ENCODE measurements at places on chromosomes 6 and 20.

GRCh38 chr6:20166210-20166609, 46.1 kb downstream of the MBOAT1 start:
- DNase-seq, result no peak

- no peak for DNase-seq
Measured at GRCh38 chr6:137967689-137968454, 100.8 kb downstream of the TNFAIP3 start.

GRCh38 chr20:34579191-34579978, 20.9 kb downstream of the MAP1LC3A start:
- DNase-seq, result no peak

- DNase-seq, result no peak
Measured at GRCh38 chr6:42790549-42791181, 8.8 kb downstream of the BICRAL start.

GRCh38 chr6:21824431-21825177, 231.1 kb downstream of the SOX4 start:
- DNase-seq, result no peak

GRCh38 chr6:122429323-122429722, 29.9 kb downstream of the HSF2 start:
- DNase-seq, result no peak

- DNase-seq, result no peak
Measured at GRCh38 chr6:26031151-26031594, 56.1 kb upstream of the HFE start.

GRCh38 chr20:2335096-2335870, 39.5 kb downstream of the TGM3 start:
- no peak for DNase-seq

DNA sequence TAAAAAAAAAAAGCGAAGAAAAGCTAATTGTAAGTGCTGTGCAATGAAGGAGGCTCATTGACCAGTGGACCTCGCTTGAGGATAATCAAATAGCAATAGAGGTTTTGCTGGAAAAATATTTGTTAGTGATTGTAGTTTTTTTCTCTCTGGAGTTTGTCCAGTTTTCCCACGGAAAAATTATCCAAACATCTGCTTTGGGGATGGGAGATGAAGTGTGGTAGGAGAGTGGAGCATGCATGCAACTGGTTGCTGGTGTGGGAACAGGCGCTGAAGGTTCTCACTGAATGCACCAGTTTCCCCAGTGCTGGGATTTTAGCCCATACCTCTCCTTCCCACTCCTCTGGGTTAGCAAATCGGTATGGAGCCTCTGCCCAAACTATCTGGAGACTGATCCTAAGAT, 281.7 kb upstream of the TAB2 start:
- no peak for DNase-seq

DNA sequence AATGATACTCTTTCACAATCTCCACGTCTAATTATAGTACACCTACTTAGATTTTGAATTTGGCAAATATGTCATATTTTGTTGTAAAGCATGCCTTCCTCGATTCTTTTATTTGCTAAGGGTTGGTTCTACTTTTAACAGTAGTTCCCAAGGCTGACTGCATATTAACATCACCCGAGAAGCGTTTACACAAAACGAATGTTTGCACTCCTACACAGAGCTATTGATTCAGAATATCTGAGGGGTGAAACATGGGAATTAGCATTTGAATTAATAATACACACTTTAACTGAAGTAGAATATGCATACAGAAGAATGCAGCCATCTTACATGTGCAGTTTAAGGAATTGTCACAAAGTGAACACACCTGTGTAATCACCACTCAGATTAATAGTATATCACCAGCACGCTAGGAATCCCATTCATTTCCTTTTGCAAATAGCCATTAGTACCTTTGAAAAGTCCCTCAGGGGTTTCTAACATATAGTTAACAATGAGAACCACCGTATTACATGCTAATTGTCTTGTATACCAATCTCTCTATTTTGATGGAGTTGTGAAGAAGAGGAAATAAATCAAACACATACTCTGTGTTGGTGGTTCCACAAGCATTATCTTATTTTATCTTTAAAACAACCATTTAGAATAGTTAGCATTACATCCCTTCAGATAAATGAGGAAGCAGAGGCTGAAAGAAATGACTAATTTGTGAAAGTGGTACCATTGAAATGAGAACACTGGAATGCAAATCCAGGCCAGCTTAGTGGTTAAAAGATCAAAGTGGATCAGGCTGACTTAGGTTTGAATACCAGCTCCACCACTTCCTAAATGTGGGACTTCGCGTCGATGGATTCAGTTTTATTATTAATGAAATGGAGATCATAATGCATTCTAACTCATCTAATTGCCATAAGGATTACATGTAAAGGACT, 317.6 kb downstream of the HDGFL1 start:
- no peak for DNase-seq

DNA sequence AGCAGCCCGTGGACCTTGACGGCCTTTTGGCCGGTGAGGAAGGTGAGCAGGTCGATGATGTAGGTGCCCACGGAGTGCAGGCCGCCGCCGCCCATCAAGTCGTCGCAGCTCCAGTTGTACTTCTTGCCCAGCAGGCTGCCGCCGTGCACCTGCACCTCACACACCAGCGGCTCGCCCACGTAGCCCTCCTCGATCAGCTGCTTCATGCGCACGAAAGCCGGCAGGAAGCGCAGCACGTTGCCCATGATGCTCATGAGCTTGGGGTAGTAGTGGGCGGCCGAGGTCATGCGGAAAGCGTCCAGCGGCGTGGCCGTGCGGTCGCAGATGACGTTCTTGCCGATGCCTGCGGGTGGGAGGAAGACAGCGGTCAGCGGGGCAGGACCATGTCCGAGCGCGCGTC, 37.0 kb upstream of the TBC1D7 start:
- no peak for DNase-seq

GRCh38 chr6:142318714-142319113, 16.9 kb downstream of the ADGRG6 start:
- no peak for DNase-seq

GRCh38 chr6:52532457-52532856, 44.4 kb downstream of the TRAM2 start:
- DNase-seq, result no peak

DNA sequence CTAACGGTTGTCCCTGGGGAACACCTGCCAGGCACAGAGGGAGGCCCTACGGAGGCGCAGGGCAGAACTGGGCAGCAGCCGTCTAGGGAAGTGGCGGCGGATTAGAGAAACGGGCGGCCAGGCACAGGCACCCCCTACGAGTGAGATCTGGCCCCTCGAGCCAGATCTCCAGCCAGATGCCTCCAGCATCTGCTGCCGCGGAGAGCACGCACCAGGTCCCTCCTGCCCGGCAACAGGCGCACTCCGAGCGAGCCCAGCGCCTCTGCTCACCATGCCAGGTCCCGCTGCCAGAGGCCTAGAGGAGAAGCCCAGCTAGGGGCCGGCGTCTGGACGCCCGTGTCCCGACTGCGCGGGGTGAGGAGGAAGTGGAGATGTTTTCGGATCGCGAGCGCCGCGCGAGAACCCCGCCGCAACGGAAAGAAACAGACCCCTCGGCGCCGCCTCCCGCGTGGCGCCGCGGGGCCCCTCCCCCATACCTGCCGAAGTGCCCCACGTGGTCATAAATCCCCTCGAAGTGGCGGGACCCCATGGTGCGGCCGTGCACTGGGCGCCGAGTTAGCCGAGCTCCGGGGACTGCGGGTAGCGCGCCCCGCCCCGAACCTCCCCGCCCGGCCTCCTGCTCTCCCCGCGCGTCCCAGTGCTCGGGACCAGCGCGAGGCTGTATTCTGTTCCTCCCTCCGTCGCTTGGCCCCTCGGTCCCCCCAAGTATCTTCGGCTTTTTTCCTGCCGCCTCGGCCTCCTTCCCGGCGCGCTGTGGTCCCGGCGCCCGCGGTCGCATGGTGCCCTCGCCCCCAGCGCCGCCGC, at the start of gene SLC22A16:
Gene SLC22A16 (minus strand): TSS at position 568 of the 804 bp plus-strand sequence. CDS start 39 bp downstream, at position 529.
- DNase-seq, result no peak

DNA sequence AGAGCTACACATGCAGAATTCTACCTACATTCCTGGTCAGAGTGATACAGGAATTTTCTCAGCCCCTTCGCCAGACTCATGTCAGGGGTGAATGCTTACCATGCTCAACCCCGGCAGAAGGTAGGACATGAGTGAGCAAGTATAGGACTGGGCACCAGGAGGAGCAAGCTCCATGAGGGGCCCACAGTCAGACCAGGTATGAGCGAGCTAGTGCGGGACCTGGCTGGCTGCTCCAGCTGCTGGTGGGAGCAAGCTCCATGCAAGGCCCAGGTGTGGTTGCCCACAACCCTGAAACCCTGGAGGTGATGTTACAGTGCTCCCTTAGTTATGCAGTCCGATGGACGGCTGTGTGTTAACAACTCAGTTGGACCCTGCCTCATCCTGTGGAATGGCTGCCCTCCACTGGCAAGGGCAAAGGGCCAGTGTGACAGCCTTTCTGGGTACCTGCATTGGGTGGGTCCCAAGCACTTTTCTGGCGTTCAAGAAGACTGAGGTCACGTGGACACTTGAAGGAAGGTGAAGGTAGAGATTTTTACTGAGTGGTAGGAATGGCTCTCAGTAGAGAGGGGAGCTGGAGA, 503.5 kb upstream of the CITED2 start:
- DNase-seq, result no peak

GRCh38 chr20:45037050-45037449, 63.9 kb downstream of the KCNS1 start:
- no peak for DNase-seq

DNA sequence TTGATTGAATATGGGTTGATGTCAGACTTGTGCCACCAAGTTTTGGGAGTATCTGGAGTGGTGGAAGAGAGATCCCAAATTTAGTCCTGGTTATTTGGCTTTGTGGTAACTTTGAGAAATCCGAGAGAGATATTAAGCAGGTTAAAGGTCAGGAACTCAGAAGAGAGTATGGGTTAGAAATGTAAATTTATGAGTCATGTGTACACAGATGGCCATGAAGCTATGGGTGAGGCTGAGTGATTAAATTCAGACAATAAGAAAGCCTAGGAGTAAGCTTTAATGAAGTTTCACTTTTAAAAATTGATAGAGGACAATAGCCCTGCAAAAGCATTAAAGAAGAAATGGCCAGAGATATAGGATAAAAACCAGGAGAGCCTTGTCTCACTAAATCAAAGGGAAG, 14.3 kb downstream of the RIMS1 start:
- no peak for DNase-seq

DNA sequence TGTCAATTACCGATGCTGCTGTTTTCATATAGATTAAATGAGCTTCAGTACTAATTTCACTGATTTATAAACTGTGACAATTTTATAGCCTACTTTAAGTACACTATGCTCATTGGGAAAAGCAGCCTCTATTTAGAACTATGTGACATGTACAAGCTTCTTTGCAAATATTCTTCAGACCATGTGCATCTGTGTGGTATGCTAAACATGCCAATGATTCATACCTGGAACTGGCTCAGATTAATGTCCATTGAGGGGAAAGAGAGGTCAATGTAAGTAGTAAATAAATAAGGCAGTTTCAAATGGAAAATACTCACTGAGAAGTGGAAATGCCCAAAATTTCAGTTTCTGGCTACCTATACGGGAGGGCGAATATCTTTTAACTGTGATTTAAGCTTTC, 777.7 kb downstream of the C6orf118 start:
- no peak for DNase-seq

DNA sequence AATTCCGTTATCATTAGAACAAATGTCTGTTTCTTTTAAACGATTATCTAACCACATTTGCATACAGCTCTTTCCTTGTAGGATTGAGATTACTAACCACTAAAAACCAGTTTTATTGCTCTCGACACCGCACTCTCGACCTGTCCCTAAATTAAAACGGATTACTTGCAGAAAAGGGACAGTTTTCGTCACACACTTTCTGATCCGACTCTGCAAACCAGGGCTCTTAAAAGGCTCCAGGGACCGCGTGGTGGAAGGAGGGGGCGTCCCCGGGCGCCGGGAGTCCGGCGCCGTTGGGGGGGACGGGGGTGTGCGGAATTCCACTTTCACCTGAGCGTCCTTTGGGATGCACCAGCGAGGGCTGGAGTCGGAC, 731 bp downstream of the MAK start:
- no peak for DNase-seq

DNA sequence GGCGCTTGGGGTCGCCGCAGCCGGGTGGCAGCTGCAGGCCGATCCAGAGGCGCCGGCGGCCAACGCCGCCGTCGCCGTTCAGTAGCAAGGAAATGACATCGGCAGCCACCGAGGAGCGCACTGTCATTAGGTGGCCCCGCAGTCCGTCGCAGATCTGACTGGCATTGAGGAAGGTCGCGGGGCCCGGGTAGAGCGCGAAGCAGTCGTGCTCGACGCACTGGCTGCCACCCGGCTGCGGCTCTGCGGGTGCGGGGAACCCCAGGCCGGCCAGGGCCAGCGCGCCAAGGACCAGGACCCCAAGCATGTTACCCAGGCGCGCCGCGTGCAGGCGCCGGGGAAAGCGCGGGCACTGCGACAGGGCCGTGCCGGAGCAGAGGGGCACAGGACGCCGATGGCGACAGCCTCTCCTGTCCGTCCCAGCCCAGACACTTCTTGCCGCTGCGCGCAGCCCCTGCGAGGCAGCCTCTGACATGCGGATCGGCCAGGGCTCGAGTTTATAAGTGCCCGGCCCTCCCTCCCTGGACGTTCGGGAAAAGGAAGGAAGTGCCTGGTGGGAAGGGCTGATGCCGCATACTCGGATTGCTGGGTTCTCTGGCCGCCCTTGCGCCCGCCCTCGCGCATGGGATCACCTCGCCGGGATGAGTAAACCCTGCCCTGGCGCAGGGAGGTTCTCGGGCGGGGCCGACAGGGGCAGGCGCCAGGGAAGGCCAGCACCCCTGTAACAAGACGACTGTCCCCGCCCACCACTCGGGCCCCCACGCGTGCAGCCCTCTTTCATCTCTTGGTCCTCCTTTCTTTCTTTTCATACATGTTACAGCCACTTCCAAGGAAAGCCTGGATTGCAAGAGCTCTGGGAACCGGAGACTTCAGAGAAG, at the start of gene THBD:
Gene THBD (minus strand): TSS at position 472 of the 875 bp plus-strand sequence. CDS start 168 bp downstream, at position 304.
- no peak for DNase-seq

GRCh38 chr20:39799366-39799965, 837.3 kb downstream of the DHX35 start:
- no peak for DNase-seq

DNA sequence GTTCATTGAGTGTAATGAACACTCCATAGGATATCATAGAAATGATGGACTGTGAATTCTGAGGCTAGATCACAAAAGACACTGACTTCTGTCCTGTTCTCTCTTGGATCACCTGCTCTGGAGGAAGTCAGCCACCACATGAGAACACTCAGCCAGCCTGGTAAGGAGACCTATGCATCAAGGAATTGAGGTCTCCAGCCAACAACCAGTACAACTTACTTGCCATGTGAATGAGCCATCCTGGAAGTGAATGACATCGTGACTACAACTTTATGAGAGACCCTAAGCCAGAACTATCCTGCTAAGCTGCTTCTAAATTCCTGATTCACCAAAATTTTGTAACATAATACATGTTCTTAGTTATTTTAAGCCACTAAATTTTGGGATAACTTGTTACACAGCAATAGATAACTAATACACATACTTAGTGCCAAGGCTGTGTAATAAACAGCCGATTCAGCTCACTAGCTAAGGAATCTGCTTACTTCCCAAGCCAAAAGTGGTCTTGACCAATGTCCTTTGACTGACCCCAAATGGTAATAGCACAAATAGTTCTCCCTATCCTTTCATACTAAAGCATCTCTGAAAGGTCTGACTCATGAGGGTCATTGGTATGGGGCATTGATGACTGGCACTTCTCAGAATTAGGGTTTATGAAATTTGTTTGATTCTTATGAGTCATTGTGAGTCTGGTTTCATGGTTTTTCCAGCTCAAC, 6.9 kb upstream of the CTNNBL1 start:
- no peak for DNase-seq

GRCh38 chr20:35743693-35744491, 1.8 kb upstream of the RBM39 start:
- DNase-seq, result no peak

GRCh38 chr20:49569411-49570115, 1.6 kb upstream of the PTGIS start:
- no peak for DNase-seq

GRCh38 chr6:46626228-46626909, 26.2 kb downstream of the CYP39A1 start:
- no peak for DNase-seq

All from activated CD4-positive, alpha-beta T cell treated with anti-CD3 and anti-CD28 coated beads for 4 hours (primary cell).